Body of pancreas (tissue), 4 donors: ENCODE measurements at places on chromosomes 5 and 9. TPM values are rescaled to one million over a fixed set of nuclear protein-coding genes. Genes with fewer than 3 reads are reported as not detected.

DNA sequence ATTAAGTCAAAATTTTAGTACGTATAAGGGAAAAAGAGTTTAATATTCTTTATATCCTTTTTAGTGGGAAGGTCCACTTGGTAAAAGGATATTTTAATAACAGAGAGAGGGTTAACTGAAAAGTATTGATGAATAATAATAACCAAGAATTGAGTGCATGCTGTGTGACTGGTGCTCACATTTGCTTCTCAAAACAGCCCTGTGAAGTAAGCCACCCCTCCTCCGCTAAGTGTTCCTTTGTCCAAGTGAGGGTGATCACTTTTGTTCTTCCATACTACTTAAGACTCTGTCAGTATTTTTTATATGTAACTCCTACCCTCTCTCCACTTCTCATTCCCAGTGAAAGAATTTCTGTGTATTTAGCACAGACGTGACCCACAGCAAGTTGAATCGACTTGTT, 51.5 kb downstream of the SLC44A1 start:
- DNase-seq, result no peak

- no peak for DNase-seq
Observed at GRCh38 chr5:143275512-143276363, 127.7 kb downstream of the NR3C1 start.

DNA sequence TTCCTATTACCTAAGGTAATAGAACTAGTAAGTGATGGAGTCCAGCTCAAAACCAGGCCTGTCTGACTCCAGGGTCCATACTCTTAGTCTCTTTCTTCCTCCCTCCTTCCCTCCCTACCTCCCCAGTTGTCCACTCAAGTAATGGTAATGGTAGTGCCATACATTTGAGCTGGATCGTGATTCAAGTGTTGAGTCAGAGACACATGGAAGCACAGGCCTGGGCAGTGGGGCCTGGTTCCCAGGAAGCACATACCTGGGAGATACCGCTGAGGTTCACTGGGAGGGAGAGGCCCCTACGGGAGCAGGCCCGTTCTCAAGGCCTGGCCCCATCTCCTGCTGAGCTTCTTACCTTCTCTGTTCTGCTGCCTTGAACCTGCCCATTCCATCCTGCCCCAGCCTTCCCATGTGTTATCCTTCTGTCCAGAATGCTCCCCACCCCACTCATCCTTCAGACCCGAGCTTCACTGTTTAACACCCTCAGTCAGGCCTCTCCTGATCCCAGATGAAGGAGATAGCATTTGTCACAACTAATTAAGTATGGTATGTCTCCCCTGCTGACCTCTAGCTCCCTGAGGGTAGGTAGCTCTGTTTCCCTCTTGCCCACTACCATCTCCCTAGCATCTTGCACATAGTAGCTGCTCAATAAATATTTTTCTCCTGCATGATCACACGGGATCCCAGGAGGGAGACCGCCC, 13.8 kb downstream of the URM1 start:
- DNase-seq, result no peak

GBGT1 gene
- 9.2 TPM for total RNA-seq

TERT gene
- total RNA-seq, result not detected

PFN3 gene
- total RNA-seq, result not detected

INSL6 gene
- total RNA-seq, result not detected
